ENCODE measurements at places on chromosomes 2 and 18. TPM values are rescaled to one million over a fixed set of nuclear protein-coding genes. Genes with fewer than 3 reads are reported as not detected.

UBE2E3 gene
- 27.4 TPM for total RNA-seq

PROKR1 gene
- not detected for total RNA-seq

MAP3K19 gene
- total RNA-seq: not detected

SERPINB12 gene
- 1.4 TPM for total RNA-seq

AQP12A gene
- not detected for total RNA-seq

COLEC11 gene
- total RNA-seq: 0.38 TPM

CTLA4 gene
- total RNA-seq: not detected

TCF23 gene
- total RNA-seq: under 0.01 TPM

ALK gene
- total RNA-seq: not detected

C2orf76 gene
- total RNA-seq: 12.3 TPM

PELI1 gene
- 22.9 TPM for total RNA-seq

KIF1A gene
- total RNA-seq: not detected

SOCS6 gene
- total RNA-seq: 51.6 TPM

HTR2B gene
- total RNA-seq: 0.13 TPM

CYTIP gene
- total RNA-seq: not detected

PRADC1 gene
- total RNA-seq: 11.5 TPM

NEU2 gene
- total RNA-seq: not detected

TMEM247 gene
- total RNA-seq: not detected

C1QL2 gene
- total RNA-seq: not detected

CCDC85A gene
- total RNA-seq: 0.13 TPM

PLCD4 gene
- 1.2 TPM for total RNA-seq

CAPN14 gene
- 35.1 TPM for total RNA-seq

LRP2 gene
- not detected for total RNA-seq

CCDC74B gene
- 0.38 TPM for total RNA-seq

VRK2 gene
- total RNA-seq: 67.7 TPM

EML6 gene
- total RNA-seq: 0.53 TPM

KDM3A gene
- total RNA-seq: 27.4 TPM

PDE1A gene
- total RNA-seq: 0.13 TPM

CNOT11 gene
- 15.5 TPM for total RNA-seq

TMEM198 gene
- total RNA-seq: under 0.01 TPM

UNC80 gene
- under 0.01 TPM for total RNA-seq

CPO gene
- total RNA-seq: 0.13 TPM

DNER gene
- 1.8 TPM for total RNA-seq

LIMS3 gene
- total RNA-seq: not detected

RFTN2 gene
- under 0.01 TPM for total RNA-seq

All from bronchial epithelial cell (primary cell).